ENCODE measurements at places on chromosomes 13 and 19.

DNA sequence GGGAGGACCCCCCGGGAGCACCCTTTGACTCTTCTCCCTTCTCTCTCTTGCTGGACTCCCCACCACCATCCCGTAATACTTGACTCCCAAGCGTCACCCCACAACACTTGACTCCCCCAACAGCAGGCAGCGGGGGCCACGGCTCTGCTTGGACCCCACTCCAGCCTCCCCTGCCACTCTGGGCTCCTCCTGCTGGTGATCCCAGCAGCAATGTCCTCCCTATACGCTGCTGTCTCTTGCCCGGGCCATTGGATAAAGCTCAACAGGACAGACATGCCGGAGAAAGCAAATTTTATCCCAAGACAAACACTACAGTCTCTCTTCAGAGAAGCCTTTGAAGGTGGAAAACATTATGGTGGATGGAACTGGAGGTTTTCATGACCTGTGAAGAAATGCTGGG is 20.4 kb upstream of the AMER2 start:
- DNase-seq: no peak

DNA sequence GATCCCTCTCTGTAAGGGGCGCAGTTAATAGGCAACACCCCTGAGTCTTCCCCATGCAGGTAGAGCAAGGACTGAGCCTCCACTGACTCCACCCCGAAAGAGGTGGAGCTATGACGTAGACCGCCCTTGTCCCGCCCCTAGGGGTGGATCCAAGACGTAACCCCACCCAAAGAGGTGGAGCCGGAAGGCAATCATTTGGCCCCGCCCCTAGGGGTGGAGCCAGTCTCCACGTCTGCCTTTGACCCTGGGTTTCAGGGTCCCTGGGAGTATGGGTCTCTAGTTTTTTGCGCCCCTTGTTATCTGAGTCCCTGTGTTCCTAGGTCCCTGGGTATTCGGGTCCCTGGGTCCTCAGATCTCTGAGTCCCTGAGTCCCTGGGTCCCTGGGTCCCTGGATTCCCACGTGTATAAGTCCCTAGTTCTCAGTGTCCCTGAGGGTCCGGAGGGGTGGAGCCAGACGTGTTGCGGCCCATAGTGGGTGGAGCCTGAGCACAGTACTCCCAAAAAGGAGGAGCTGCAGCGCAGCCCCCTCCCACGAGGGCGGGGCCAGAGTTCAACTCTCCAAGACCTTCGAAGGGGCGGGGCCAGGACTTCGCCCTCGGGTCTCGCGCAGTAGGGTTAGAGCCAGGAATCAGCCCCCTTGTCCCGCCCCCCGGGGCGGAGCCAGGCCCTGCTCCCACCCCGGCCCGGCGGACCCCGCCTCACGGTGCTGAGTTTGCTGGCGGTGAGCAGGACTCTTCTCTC is 5.3 kb downstream of the DENND1C start:
- DNase-seq: no peak

- no peak for DNase-seq
Observed at GRCh38 chr13:29453617-29454011, 141.9 kb downstream of the SLC7A1 start.

DNA sequence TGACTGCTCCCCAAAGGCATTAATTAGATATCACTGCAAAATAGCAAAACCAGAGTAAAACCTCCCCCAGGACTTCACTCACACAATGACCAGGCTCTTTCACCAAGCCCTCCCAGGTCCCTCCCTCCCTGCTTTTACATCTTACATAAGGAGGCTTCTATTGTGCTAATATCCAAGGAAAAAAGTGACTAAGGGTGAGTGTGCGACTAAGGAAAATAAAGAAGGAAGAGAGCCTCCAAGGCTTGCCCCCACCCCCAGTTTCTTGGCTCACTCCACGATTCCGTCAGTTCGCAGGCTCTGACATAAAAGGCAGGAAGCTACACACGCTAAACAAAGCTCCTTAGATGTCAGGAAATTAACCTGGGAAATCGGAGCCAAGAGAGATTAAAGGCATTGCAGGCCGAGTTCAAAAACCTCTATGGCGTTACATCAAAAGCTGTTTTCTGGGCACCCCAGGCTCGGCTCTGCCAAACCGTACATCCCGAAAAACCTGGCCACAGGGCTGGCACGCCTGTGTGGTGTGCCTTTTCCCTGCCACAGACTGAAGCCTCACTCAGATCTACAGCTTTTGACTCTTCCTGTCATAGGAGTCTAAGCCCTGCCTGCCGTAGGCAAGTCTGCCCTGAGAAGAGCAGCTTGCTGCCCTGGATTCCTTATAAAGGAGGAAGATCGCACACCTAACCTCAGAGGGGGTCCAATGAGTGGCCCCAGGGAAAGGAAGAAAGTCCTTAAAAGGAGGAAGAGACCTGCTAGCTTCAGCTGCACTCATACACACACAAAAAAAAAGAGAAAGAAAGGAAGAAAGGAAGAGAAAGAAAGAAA is 67.0 kb upstream of the SERP2 start:
- DNase-seq: no peak

GRCh38 chr19:45637890-45638667 is 1.1 kb downstream of the EML2 start:
- DNase-seq: no peak

GRCh38 chr19:23817519-23817918 is 58.8 kb upstream of the ZNF681 start:
- DNase-seq: no peak

DNA sequence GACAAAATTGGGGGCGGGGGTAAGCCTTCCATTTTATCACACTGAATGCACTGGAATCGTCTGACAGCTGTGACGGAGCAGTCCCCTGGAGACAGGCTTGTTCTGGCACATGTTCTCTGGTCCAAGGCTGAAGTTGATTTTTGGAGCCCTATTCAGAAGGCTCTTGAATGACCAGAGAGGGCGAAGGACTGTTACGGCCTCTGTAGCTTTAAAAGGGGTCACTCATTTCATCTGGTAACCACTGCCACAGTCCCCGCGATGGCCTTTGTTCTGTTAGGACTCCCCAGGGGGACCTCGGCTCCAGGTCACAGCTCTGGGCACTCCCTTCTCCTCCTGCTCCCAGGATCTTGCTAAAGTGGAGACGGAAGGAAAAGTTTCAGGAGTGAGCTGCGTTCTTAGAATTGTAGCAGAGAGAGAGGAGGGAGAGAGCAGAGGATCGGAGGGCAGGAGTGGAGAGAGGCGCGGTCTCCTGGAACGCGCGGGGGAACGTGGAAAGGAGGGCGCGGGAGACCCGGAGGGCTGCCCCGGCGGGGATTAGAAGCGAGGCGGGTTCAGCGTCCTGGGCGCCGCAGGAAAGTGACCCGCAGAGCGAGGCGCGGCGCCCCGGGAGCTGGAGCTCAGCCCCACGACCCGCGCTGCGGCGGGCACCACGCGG is 134.3 kb upstream of the MYO16 start:
- DNase-seq: no peak

DNA sequence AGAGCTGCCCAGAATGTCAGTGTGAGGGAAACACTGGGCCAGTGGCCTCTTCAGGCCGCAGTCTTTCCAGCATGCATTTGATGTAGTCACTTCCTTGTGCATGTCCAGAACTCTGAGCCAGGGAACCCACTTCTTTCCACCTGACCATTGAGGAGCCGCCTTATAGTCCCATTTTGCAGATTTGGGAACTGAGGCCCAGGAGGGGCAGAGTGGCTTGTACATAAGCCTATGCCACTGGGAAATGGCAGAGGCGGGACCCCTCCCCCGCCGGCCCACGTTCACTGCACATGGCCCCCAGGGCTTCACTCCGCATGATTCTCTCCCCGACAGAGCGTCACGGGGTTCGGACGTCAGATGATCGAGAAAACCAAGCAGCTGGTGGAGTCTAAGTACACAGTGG is 5.6 kb upstream of the SPIB start:
- DNase-seq: no peak

DNA sequence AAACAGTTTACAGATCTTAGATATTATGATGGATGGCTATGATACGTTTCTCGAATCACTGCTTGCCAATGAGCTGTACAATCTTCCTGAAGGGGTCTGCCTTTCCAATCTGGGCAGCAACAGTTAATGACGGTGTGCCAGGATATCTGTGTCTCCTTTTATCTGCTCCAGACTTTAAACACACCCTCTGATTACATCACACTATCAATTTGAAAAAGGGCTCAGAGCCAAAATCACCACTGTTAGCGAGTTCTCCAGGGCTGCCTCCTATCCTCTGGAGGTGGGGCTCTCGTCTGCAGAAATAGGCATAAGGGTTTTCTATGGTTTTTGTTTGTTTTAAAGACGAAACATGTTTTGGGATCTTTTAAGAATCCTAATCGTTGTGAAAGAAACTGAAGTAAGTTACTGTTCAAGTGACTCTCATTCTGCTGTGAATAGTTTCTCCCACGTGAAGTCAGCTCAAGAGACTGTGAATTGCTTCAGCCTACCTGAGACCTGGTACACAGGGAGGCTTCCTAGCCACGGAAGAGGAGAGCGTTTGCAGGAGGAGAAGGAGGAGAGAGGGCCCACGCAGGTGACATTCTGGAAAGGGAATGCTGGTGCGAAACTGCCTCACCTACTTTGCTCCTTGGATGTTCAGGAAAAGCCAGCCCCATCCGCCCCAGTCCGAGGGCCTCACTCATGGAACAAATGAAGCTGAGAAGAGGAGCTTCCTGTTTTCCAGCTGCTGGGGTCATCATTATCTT is 15.2 kb upstream of the GJA3 start:
- DNase-seq: no peak

GRCh38 chr19:5559804-5560133 is 8.0 kb downstream of the TINCR start:
- no peak for DNase-seq

DNA sequence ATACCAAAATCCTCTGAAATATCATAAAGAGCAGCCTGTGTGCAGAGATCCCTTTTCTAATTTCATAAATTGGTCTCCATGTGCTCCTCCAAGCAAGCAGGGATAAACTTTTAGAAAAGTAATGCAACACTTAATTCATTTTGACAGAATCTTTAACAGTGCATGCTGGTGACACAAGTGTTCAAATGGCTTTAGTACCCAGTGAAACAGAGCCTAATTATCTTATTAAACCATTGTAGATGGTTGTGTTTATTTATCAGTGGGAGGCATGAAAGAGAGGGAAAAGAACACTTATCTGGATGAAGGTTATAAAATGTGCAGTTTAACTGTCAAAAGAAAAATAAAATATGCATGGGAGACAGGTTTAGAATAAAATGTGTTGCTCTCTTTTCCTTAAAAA is 945.0 kb upstream of the PCDH20 start:
- DNase-seq: no peak

DNA sequence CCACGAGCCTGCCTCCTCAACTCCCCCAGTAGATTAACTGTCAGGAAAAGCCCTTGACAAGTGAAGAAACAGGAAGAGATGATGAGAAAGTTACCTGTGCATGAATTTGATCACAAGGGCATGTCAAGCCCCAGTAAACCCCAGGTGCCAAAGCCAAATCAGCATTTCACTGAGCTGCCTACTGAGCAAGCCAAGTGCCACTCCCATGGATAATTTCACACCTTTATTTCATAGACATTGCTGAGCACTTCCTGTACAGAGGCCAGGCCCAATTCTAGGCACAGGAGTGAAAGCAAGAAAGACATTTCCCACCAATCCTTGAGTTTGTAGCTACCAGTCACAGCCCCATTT is 2.4 kb downstream of the GADD45GIP1 start:
- DNase-seq: no peak

DNA sequence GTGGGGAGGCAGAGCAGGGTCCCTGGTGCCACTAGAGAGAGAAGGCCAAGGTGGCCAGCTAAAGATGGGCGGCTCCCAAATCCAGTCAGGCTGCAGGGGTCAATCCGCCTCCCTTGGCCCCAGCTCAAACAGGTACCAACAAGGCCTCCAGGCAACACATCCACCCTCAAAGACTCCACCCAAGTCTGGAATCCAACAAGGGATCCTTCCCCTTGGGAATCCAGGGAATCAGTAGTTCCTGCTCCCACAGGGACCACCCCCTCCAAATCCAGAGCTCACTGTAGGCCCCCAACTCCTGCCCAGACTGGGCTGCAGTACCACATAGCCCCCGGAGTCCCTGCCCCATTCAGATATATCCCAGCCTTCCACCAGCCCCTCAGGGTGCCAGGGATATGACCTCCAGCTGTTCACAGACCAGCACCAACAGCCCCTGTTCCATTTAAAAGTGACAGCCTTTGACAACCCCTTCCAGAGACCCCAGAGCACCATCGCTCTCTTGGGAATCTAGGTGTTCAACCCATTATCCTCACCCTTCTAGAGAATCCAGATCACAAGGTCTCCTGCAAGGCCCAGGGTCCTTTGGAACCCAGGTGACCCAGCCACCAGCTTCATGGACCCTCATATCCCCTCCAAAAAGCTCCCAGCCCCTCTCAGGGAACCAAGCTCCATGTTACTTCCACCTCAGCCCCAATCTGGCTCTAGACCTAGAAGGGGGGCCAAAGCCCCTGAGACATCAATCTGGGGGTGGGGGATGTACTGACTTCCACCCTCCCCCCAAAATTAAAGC is 3.2 kb downstream of the ERF start:
- peak; percentile 19 for DNase-seq

- DNase-seq: no peak
Observed at GRCh38 chr13:43339805-43340550, 316.6 kb downstream of the DNAJC15 start.

GRCh38 chr13:50993934-50994333 is 84.3 kb downstream of the RNASEH2B start:
- no peak for DNase-seq

GRCh38 chr19:41369769-41370168 is 5.8 kb upstream of the B9D2 start:
- no peak for DNase-seq

DNA sequence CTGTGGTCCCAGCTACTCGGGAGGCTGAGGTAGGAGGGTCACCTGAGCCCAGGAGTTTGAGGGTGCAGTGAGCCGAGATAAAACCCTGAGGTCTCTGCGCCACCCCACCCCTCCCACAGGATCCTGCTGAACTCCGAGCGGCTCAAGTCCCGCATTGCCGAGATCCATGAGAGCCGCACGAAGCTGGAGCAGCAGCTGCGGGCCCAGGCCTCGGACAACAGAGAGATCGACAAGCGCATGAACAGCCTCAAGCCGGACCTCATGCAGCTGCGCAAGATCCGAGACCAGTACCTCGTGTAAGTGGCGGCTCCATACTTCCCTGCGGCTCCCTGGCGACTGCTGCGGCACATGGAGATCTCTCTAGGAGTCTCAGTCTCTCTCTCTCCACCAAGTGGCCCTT is 6.6 kb upstream of the IFI30 start:
- peak; percentile 42 for DNase-seq

DNA sequence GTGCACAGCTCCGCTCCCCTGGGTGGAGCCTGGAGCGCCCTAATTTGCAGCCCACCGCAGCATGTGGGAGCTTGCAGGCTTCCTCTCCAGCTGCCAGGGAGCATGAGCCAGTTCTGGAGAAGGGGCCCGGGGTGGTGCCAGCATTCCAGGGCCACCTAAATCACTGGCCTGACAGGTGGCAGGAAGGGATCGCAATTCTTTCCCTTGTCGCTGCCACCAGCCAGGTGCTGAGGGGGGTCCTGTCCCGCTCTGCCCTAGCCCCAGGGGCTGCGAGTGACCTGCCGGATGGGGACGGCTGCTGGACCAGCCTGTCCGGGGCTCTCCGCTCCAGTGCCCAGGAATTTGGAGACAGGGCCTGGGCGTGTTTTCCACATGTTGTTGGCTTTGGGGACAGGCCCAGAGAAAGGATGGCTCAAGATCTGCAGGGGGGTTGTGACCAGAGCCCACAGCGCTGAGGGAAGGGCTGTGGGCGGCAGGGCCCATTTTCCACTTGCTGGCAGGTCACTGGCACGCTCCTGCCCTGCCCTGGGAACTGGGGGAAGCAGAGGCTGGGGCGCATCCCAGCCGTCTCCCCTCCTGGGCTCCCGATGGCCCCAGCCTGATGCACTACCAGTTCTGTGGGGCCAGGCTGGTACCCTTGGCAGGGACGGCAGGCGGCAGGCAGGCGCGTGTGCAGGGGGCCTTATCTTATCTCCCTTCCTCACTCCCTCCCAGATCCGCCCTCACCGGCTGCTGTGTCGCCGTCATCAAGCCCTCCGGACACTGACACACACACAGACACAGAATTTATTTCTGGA is 9.5 kb downstream of the NDUFA11 start:
- no peak for DNase-seq

All from 8988T (cell line).